ENCODE measurements at places on chromosomes 2 and 18.

DNA sequence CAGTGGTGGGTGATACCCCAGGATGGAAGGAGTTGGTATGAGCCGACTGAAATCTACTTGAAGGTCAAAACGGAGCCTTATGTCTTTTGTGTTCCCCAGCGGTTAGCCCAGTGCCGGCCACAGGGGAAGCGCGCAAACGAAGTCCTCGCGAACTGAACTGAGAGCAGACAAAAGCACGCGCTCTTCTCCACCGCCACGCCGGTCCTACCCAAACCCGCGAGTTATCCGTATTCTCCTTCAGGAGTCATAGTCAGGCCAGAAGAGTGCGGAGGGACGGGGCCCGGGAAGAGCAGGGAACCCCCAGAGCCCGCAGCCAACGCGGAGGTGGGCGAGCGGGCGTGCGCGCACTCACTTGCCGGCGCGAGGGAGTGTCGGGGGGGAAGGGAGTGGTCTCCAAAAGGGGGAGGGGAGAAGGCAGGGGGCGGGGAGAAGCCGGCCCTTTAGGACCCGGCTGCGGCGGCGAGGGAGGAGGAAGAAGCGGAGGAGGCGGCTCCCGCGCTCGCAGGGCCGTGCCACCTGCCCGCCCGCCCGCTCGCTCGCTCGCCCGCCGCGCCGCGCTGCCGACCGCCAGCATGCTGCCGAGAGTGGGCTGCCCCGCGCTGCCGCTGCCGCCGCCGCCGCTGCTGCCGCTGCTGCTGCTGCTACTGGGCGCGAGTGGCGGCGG is at the start of gene IGFBP2:
TSS of gene IGFBP2 (plus strand) at position 469 of the 664 bp plus-strand sequence. CDS start at position 573, 104 bp downstream.
- DNase-seq, result peak; percentile 73

DNA sequence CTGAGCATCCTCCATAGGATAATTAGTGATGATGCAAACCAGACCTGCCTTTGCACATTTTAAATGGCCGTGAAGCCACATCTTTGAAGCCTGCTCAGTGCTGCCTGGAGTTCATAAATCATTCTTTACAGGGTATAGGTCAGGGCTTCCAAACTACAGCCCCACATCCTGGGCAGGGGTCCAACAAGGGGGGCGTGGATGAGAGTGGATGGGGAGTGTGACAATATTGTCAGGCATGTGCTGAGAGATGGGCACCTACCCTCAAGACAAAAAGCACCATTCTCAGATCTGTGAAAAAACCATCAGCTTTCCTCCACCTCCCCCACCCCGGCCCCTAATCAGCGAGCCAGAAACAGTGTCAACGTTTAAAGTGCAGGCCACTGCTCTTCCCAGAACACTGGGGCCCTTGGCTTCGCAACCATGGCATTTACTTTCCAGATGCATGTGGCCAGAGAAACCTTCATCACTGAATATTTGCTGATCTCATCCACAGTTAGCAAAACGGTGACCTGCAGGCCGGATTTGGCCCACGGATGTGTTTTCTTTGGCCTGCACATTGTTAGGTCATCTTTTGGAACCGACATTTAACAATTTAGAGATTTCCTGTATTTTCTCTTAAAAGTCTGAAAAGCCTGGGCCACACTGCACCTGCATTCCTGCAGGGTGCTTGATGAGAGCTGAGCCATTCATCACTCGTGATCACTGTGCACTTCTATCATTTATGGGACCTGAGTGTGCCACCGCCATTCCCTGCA is 130.7 kb downstream of the ANKRD44 start:
- DNase-seq, result no peak

DNA sequence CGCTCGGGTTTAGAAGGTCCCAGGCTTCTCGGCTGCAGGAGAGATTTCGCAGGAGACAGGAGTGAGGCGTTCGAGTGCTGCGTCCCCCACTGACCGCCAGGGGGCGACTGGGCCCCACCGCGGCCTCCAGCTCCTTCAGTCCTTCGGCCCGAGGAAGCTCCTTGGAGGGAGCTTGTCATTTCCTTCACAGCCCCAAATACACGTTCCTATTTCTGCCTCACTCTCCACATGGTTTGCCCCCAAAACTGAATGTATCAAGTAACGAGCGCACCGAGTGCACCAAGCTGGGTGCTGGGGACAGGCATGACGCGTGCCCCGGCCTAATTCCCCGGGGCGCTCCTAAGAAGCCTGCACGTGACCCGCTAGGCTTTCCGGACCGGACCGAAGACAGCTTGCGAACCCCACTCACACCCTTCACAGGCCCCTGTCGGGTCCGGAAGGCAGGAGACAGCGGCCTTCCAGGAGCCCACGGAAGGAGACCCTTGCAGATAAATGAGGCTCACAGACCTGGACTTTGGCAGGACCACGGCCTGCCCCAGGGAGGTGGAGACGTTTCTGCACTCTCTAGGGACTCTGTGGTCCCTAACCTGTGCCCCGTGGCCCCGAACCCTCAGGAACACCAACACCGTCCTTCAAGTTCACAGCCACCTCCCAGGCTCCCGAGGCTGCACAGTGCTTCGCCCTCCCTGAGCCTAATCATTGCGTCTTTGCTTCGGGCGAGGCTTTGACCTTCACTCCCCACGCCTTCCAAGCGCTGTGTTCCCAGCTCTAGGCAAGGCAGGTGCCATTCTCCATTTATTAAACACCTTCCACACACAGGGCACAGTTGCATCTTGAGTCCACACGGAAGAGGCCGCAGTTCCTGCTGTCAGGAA is 13.0 kb upstream of the FAHD2A start:
- peak; percentile 9 for DNase-seq

GRCh38 chr2:88880441-88880953 is 189.0 kb downstream of the RPIA start:
- peak; percentile 68 for DNase-seq

GRCh38 chr2:109594246-109594885 is 19.4 kb downstream of the SEPTIN10 start:
- no peak for DNase-seq

GRCh38 chr18:7663366-7664312 is 96.5 kb downstream of the PTPRM start:
- no peak for DNase-seq
